ENCODE measurements at places on chromosomes 12 and 14. TPM values are rescaled to one million over a fixed set of nuclear protein-coding genes. Genes with fewer than 3 reads are reported as not detected.
A peak's percentile ranks its signal among the peaks of the same experiment; 100 is the strongest.

PLCZ1 gene
- not detected for total RNA-seq

- ATAC-seq, result no peak
Measured at GRCh38 chr14:69662636-69663299, 51.4 kb downstream of the SUSD6 start.

LBHD2 gene
- not detected for total RNA-seq

KIF26A gene
- 6.4 TPM for total RNA-seq

SIX4 gene
- 6.3 TPM for total RNA-seq

SLC6A12 gene
- total RNA-seq, result 6.0 TPM

DNA sequence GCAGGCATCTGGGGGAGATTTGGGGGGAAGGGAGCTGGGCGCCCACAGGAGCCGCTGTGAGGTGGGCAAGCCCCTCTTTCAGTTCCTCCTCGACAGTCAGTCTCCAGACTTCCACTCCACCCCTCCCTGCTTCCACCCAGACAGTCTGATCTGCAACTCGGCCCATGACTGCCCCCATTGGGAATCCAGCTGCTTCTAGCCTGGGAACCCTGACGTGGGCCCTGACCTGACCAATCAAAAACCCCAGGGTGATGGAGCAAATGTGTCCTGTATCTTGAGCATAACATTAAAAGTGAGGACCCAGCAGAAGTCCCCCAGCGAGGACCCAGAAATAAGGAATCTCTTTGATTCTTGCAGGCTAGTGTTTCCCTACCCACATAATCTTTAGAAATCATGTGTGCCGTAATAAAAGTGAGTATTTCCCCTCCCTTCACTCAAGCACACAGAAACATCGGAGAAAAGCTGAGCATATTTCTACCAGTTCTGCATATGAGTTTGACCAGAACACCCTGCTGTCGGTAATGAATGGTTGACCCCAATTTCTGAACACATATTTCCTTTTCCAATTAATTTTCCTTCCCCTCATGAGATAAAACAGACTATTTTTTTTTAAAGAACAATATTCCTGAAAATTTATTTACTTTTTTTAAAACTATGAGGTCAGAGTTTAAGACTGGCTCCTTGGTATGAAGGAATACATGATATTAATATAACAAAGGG, 6.4 kb downstream of the SSH1 start:
- ATAC-seq, result peak; percentile 47

DNA sequence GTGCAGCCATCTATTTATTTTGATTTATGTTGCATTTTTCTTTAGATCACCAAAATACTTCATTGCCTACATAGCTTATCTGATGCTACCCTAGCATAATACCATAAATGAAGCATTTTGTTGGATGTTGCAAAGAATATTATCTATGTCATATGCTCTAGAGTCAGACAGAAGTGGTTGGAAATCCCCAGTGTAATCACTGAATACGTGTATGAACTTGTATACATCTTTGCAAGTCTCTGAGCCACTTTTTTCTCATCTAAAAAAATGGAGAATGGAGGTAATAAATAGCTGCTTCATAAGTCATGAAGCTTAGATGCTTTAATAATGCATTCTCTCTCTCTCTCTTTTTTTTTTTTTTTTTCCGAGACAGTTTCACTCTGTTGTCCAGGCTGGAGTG, 18.5 kb downstream of the EVL start:
- ATAC-seq, result no peak

C12orf56 gene
- 0.31 TPM for total RNA-seq

GRCh38 chr14:28774764-28775735, 8.5 kb downstream of the FOXG1 start:
- ATAC-seq, result peak; percentile 42

DNA sequence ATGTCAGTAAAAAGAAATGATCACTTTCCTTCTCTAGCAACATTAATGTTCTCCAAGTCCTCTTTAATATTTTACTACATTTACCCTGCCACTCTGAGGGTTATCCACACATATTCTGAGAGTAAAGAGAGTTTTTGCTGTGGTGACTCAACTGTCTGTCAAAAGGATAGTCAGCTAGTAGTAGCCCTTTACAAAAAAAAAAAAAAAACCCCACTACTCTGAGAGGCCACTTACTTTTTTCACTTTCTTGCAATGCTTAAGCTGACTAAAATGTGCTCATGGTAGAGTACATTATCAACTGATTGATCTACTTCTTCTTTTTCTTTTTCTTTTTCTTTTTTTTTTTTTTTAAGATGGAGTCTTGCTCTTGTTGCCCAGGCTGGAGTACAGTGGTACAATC, 27.6 kb upstream of the PPM1A start:
- ATAC-seq, result no peak

TCL1B gene
- not detected for total RNA-seq

- no peak for ATAC-seq
Measured at GRCh38 chr14:79573486-79573885, 637.8 kb downstream of the DIO2 start.

- no peak for ATAC-seq
Measured at GRCh38 chr12:49868449-49868848, 25.5 kb upstream of the BCDIN3D start.

GRCh38 chr14:91754819-91755218, 22.9 kb upstream of the CATSPERB start:
- no peak for ATAC-seq

GRCh38 chr12:104835317-104835716, 122.8 kb downstream of the SLC41A2 start:
- no peak for ATAC-seq

GNPTAB gene
- 45.7 TPM for total RNA-seq

DNA sequence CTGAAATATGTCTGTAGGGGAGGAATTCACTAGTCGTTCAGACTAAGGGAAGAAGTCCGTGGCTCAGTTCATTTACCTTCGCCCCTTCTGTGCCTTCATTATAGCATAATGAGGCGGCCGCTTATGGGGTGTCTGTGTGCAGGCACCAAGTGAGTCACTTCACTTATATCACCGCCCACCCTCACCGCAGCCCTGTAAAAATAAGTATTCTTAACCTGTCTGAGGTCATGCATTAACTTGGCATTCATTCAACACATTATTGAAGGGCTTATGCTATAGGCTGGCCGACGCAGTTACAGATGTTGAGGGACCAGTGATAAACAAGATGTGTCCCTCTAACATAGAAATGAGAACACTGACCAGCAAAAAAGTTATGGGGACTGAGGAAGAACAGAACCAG, 47.7 kb upstream of the PTCSC3 start:
- ATAC-seq, result no peak

GRCh38 chr12:123056053-123056452, 75.6 kb downstream of the ARL6IP4 start:
- peak; percentile 9 for ATAC-seq

DNA sequence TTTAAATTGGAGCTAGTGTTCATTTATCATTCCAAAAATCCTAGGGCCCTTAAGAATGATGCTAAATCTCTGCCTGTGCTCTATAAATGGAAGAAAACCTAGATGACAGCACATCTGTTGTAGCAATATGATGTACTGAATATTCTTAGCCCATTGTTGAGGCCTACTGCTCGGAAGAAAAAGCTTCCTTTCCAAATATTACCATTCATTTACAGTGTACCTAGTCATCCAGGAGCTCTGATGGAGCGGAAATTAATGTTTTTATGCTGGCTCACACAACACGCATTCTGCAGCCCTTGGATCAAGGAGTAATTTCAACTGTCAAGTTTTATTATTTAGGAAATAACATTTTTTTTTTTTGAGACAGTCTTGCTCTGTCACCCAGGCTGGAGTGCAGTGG, 77.4 kb downstream of the EML1 start:
- ATAC-seq, result no peak

DNA sequence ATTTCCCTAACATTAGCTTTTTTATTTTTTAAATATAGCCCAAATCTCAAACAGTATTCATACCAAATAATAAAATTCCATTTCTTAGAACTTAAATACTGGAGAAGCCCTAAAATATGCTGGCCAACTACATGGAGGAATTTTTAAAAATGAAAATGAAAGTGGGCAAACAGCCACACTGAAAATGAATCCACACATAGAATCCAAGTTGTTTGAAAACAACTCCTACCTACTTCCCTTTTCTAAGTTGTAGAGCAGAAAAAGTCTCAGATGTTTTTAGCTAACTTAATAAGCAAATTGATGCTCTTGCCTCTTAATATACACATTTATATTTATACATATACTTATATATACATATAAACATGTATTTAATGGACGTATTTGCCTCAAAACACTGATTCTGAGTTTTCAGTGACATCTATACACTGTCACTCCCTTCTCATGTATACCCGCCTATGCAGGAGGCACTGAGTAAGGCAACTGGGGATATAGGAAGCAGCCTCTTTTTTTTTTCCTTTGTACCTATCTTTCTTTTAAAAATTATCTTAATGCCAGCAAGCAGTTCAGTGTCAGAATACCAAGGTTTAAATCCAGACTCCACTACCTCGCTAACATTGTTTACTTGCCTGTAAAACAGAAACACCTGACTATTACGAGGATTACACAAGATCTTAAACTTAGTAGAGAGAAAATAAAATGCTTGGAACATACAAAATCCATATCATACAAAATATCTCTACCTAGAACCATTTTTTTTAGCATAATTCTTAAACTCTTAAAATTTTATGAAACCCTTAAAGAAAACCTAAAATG, 13.3 kb downstream of the DICER1 start:
- ATAC-seq, result peak; percentile 38

Data from motor neuron (in vitro differentiated cells).